WERI-Rb-1 (cell line): ENCODE measurements at places on chromosomes 12 and 14.

- DNase-seq, result no peak
These were observed 279.2 kb downstream of the SUDS3 start for GRCh38 chr12:118655588-118655987.

DNA sequence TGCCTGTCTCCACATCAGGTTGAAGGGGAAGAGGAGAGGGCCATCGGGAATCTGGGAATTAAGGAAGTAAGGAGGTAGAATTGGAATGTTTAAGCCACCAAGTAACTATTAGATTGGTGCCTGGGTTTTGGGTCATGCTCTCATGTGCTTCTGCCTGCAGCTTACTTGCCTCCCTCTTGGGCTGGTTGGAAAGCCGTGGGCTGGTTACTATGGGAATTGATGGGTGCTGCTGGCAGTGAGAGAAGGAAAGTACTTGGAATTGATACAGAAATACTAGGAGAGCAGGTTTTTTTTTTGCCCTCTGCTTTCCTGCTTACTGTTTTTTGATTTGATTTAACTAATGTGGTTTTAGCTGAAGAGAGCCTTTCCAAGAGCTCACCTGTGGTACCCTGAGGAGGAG lies 493.5 kb upstream of the RGS6 start:
- DNase-seq, result no peak

DNA sequence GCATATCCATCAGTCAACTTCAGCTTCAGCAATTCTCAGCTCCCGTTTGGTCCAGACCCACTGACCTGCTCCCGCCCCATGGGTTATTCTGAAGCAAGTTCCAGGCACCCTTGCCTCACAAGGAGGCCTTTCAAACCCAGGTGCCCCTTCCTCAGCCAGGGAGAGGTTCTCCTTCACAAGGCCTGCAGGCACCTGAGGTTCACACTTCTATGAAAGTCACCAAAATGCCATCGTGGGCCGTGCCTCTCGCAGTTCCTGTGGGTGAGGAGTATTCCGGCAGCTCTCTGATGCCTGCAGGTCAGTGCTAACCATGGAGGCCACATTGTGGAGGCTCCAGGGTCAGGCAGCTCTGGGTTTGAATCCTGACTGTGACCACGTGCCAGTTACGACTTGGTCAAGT lies 40.2 kb upstream of the BCL7A start:
- DNase-seq, result no peak

GRCh38 chr12:108335349-108336119 lies 3.6 kb downstream of the CMKLR1 start:
- DNase-seq, result no peak

DNA sequence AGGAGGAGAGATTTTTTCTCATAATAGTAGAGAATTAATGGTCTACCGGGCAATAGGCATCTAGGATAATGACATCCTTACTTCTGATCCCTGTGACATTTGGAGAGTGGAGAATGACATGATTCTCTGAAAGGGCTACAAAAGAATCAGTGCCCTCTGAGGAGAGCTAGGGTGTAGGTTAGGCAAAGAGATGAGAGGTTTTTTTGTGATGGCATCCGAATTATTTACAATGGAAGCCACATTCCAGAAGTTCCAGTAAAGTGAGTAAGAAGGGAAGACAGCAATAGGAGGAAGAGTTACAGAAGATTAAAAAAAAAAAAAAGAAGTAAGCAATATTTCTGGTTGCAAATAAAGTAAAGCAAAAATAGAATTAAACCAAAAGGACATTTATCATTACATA lies 478.0 kb downstream of the RMST start:
- no peak for DNase-seq

- DNase-seq, result peak; percentile 35
These were observed 164.0 kb downstream of the FOXN3 start for GRCh38 chr14:89252887-89253532.

- DNase-seq, result no peak
These were observed 193.8 kb upstream of the NPAS3 start for GRCh38 chr14:32744811-32745445.

GRCh38 chr14:70955543-70956480 lies 48.6 kb downstream of the PCNX1 start:
- peak; percentile 28 for DNase-seq

GRCh38 chr12:125122668-125123067 lies 57.4 kb downstream of the AACS start:
- no peak for DNase-seq

GRCh38 chr14:72201645-72202044 lies 269.4 kb downstream of the RGS6 start:
- DNase-seq, result no peak
